ENCODE measurements at places on chromosomes 12 and 14.

GRCh38 chr12:17016116-17016864, 410.3 kb upstream of the LMO3 start:
- DNase-seq = no peak

GRCh38 chr12:22709292-22709691, 84.3 kb downstream of the ETNK1 start:
- DNase-seq = no peak

- DNase-seq = no peak
Observed at GRCh38 chr14:43692706-43693105, 814.4 kb downstream of the FSCB start.

- no peak for DNase-seq
Observed at GRCh38 chr12:127485528-127485927, 781.4 kb upstream of the TMEM132C start.

- no peak for DNase-seq
Observed at GRCh38 chr14:85061256-85061655, 468.7 kb upstream of the FLRT2 start.

DNA sequence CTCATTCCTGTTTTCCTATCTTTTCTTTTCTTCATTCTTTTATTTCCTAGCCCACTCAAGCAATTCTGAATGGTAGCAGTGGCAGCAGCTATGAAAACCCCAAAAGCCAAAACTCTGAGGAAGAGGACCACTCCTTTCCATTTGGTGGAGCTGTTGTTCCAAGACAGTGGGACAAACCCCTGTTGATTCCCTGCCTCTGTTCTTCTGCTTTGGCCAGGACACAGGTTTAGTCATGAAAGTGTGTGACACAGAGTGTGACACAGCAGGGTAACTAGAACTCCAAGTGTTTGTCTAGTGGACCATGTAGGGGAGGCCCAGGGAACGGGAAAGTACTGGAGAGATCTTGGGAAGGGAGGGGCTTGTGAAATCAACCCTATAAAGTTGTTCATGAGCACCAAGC, 71.1 kb downstream of the PTCSC3 start:
- DNase-seq = no peak

DNA sequence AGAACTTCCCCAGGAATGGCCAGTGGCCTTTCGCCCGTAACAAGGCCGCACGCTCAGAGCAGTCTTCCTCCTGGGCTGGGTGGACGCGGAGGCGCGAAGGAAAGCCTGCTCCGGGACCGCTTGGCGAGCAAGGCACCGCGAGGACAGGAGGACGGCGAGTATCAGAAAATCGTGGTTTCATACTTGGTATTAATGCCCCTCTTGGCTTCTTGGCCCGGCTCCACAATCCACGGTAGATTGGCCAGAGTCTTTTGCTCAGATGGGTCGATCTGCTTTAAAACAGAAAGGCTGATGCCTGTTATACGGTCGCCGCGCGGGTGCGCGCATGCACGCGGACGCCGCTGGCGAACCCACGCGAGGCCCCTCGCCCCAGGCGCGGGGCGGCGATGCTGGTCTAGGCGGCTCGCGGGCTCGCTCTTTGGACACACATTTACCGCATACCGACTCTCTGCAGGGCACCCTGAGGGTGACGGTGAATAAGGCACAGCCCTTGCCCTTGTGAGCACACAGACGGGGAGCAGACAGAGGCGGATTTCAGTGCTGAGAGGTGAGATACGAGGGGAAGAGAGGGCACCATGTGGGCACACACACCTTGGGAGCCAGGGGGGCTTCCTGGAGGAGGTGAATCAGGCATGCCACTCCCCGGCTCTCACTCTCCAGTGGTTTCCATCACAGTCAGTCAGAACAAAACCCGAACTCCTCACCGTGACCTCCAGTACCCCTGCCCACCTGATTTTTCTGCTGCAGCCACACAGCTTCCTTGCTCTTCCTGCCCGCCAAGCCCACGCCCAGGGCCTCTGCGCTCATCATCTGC, 100.7 kb downstream of the APAF1 start:
- DNase-seq = no peak

- no peak for DNase-seq
Observed at GRCh38 chr14:74302152-74302628, 544 bp downstream of the ABCD4 start.

DNA sequence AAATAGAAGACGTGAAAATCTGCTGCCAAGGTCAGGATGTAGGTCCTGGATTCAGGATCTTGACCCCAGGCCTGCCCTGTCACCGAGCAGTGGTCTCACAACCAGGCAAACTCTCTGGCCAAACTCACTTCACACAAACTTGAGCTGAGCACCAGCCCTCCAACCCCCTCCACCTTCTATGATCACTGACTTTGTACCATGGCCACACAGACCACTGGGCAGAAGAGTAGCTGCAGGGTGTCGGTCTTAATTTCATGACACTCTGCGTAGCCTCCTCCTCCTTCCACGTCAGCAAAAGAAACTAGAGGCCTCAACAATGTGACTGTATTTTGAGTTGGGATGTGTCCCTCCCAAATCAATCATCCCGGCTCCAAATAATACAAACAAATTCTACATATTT, 7.2 kb upstream of the TBX3 start:
- DNase-seq = no peak

DNA sequence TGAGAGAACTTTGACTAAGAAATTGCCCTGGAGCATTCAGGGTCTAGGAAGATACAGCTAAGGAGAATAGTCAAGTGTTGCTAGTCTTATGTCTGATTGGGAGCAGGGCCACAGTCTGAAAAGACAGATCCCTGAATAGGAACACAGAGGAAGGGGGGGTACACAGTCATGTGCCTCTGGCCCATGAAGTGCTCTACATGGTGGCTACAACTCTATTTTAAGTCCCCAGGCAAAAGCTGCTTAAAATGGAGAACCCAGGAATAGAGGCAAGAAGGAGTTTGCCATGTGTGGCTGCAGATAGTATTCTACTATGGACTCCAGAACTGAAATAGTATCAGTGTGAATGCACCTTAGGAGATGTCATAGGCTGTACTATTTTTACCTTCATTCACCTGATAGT, 118.0 kb upstream of the NPAS3 start:
- DNase-seq = no peak

- no peak for DNase-seq
Observed at GRCh38 chr12:40689576-40689975, 2.7 kb upstream of the CNTN1 start.

GRCh38 chr14:50670866-50671256, 2.8 kb upstream of the SAV1 start:
- DNase-seq = no peak

GRCh38 chr14:67571275-67571990, 28.6 kb downstream of the PIGH start:
- DNase-seq = peak; percentile 19

DNA sequence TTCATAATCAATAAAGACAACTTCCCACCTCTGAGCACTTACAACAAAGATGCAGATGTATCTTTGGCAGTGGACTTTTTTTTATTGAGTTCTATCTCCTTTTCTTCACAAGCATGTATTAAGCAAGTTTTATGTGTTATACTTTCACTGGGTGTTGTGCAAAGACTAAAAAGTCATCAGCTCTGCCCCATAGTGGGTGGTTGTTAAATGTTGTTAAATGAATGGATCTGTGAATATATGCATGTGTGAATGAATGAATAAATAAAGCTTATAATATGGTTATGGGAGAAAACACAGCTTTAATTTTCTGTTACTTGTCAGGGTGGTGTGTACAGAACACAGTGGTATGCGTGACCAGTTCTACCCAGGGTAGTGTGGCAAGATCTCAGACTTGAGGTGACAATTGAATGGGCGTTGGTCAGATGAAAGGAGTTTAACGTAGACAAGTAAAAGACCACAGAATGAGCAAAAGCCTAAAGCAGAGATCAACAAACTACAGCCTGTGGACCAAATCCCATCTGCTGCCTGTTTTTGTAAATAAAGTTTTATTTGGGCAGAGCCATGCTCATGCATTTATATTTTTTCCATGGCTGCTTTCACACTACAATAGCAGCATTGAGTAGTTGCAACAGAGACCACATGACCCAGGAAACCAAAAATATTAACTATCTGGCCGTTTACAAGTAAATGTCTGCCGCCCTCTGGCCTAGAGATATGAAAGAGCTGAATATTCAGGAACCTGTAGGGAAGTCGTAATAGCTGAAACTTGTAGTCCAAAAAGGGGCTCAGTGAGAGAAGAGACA, 207.4 kb upstream of the EEA1 start:
- no peak for DNase-seq

- no peak for DNase-seq
Observed at GRCh38 chr14:26996246-26996645, 398.4 kb upstream of the NOVA1 start.

GRCh38 chr12:51449580-51450246, 25.1 kb downstream of the SLC4A8 start:
- no peak for DNase-seq

DNA sequence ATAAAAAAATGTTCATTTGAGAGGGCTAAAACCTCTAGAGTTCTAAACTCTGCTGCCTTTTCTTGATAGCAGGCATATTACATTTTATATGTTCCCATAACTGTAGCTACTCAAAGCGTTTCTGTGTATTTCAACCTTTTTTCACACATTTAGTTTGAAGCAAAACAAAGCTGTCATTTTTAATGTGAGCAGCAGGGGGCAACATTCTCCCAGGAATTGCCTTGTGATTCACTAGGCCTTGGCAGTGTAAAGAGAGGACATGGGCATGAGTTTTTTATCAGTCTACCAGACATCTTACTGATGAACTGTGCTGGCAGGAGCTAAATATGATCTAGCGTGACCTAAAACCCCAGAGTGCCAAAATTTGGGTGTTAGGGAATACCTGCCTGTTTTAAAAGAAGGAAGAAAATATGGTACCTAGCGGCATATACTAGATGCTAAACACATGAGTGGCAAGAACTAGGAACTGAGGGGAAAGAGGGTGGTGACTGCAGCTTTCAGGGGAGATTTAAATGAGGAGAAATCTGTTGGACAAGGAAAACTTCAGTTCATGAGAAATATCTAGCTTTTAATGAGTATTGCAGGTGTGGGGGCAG, 65.3 kb downstream of the IFT43 start:
- no peak for DNase-seq

GRCh38 chr14:100111931-100112704, 46.9 kb downstream of the EVL start:
- no peak for DNase-seq

DNA sequence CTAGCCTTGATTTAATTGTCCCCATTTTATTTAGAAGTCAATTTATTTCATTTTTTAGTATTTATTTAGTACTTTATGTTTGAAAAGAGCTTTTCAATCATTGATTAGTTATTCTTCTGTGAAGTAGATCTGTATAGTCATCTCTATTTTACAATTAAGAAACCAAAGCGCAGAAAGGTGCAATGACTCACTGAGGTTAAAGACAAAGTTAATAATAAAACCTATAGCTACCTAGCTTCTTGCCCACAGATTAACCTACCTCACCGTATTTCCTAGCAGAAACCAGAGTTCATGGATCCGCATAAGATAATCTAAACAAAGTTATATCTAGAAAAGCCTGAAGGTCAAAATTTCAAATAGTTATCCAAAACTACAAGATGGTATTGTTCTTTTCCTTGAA, 176.4 kb downstream of the GRIN2B start:
- DNase-seq = no peak

DNA sequence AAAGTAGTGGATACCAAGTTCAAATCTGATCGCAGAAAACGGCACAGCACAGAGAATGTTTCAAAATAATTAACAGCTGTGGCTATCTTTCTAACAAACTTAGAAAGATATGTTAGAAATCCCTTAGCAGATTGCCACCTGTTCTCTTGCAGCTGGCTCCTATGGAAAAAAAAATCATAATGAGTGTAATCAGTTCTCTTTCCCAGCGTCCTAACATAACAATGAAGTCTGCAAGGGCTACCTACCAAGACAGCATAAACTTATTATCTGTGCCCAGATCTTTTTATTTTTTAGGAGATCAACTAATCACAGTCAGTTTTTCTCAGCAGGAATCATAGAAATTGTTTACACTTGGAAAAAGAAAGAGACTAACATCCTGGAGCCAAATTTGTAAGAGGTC, 358.6 kb upstream of the FOXG1 start:
- no peak for DNase-seq

GRCh38 chr12:23757541-23757962, 191.9 kb downstream of the SOX5 start:
- no peak for DNase-seq

- no peak for DNase-seq
Observed at GRCh38 chr14:77039285-77040058, 11.0 kb upstream of the IRF2BPL start.

DNA sequence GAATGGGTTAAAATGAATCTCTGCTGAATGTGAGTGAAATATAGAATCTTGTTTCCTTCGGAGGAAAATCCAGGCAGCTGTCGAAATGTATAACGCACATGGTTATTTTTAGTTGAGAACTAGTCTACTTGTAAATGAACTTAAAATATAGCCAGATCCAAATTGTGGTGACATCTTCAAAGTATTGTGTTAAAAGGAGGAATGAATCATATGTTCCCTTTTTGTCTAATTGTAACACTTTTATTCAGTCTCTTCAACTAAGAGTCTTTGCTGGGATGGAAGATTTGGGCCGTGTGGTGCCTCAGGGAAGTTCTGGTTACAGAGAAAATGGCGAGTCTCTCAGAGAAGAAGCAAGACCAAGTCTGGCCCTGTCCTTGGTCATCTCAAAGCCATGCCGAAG, 82.5 kb downstream of the SLC4A8 start:
- DNase-seq = no peak

DNA sequence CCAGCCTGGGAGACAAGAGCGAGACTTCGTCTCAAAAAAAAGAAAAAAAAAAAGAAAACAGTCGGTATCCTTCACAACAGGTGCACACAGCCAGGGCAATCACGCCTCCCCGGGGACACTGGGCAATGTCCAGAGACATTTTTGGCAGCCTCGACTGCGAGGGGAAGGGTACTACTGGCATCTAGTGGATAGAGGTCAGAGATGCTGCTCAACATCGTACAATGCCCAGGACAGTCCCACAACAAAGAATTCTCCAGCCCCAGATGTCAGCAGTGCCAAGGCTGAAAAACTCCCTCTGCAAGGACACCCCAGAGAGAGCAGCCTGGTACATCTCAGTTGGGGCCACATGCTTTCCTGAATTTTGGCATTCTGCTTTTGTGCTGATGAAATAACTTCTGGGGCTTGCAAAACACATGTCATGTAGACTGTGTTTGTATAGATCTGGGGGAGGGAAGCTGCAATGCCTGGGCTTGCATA, 21.5 kb downstream of the ALDH2 start:
- no peak for DNase-seq

- no peak for DNase-seq
Observed at GRCh38 chr12:1916371-1917171, 1.9 kb downstream of the CACNA2D4 start.

- DNase-seq = no peak
Observed at GRCh38 chr12:132356691-132357622, 27.6 kb upstream of the GALNT9 start.

DNA sequence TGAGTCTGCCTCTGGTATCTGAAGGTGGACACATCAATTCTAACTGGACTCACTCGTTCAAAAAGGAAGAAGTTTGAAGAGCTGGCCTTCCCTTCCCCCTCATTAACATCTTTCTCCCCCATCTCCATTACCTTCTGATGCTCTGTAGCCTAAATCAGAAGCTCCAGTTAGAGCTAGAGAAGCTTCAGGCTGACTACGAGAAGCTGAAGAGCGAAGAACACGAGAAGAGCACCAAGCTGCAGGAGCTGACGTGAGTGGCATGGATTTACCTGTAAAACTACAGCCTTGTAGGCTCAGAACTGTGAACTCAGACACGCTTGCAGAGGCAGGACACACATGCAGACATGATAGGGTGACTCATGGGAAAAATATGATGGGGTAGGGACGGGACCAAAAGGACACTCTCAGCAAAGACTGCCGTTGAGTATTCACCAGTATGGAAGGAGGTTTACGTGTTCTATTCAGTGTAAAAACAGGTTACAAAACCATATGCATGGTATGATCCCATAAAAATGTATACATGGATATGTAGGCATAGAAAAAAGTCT, 14.3 kb upstream of the PIP4K2C start:
- DNase-seq = no peak

- no peak for DNase-seq
Observed at GRCh38 chr12:97275728-97276590, 186.6 kb upstream of the RMST start.

Data from T-helper 22 cell (primary cell).